ENCODE measurements at places on chromosomes 12 and 14.

DNA sequence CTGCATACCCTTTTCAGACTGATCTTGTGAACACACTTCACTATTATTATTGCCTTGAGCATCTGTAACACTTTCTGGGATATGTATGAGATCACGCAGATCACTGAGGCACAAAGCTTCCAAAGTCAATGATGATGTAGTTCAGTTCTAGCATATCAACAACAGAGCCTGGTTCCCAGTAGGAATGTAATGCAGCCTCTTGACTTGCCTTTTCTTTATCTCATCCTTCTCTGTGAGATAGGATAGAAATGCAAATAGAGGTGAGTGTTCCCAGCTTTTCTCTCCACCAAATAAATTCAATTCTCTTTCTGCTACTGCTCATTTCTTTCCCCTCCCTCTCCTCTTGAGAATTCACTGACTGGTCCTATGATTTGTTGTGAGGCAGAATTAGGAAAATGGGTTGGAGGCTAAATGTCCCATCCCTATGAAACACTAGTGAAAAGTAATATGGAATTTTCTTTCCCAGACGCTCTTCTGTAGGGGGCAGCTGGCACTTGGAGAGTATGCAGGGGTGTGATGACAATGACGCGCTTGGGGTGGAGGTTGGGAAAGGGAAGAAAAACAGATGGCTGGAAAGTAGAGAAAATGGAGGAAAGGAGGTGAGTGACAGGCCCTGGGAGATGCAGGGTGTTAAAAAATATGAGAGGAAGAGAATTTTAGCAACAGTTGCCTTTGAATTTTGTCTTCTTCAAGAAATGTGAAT, 96.0 kb upstream of the TMTC1 start:
- DNase-seq, result no peak

GRCh38 chr12:131826097-131826928, 1.9 kb upstream of the MMP17 start:
- no peak for DNase-seq

- no peak for DNase-seq
These were observed 91.7 kb downstream of the NPAS3 start for GRCh38 chr14:33030386-33030785.

GRCh38 chr14:69699748-69700303, 67.1 kb upstream of the SRSF5 start:
- DNase-seq, result no peak

DNA sequence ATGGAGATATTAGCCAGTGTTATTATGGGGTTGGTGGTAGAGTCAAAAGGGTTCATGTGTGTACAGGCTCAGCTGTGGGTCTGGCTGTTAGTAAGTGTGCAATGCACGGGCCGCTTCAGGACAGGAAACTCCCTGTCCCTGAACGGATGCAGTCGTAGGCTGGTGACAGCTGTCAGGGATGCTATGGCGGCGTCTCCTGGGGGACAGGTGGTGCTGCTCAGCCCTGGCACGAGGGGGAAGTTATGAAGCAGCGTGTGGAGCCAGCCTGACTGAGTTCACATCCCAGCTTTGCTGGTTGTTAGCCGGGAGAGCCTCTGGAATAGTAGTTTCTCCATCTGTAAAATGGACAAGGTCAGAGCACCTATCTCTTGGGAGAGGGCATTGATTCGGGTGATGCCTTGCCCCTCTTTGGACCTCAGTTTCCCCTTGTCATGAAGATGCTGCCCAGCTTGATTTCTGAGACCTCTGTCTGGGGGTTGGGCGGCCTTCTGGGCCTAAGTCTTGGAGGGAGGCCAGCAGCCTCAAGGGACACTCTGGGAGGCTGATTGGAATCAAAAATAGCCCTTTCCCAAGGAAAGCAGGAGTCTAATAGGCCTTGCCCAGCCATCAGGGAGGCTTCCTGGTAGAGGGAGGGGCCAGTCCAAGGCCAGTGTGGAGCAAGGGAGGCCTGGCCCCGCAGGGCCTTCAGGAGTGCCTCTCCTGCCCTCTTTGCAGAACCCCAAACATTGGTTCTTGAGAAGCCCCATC, 7.1 kb downstream of the ASB2 start:
- peak; percentile 4 for DNase-seq

DNA sequence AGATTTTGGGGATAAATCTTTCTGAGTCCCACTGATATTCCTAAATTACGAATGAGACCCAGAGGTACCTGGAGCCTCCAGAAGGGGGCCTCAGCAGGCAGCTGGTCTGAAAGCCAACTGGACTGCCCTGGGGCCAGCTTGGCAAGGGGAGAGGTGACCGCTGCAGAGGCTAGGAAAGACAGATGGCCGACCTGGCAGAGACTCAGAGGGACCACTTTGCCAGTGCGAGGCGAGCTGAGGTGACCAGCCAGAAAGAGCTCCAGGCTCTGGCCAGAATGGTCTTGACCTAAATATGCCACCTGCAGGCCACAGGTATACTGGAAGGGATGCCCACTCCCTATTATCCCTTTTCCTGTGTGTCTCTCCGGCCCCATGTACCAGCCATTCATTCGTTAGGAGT, 256.8 kb upstream of the GARIN6 start:
- peak; percentile 2 for DNase-seq
